IPS DF 19.7 (cell line): ENCODE measurements at places on chromosomes 6 and 20.

- DNase-seq, result no peak
Observed at GRCh38 chr6:167730441-167730840, 96.3 kb upstream of the AFDN start.

DNA sequence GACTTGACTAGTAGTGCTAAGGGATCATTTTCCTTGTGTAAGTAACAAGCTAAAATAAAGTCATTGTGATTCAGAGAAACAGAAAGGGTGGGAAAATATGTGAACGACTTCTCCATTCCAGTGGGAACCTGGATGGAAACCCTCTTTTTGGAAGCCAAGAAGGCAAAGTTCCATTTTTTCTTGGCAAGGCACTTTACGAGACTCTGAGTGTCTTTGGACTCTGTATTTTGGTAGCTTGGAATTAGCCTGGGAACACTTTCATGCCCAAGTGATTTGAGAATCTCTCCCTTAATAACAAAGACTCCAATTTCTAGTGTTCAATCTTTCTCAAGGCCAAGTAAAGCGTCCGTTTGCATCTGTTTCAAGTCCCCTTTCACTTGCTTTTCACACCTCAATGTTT is 100.5 kb upstream of the SASH1 start:
- no peak for DNase-seq

GRCh38 chr20:62557999-62558408 is 82.2 kb upstream of the GATA5 start:
- DNase-seq, result no peak

GRCh38 chr6:7107578-7108195 is at the start of gene RREB1:
RREB1 (plus strand) TSS chr6:7107961; CDS start chr6:7181912, 73,951 bp downstream.
- no peak for DNase-seq

GRCh38 chr20:24702501-24703283 is 233.3 kb downstream of the SYNDIG1 start:
- DNase-seq, result no peak

DNA sequence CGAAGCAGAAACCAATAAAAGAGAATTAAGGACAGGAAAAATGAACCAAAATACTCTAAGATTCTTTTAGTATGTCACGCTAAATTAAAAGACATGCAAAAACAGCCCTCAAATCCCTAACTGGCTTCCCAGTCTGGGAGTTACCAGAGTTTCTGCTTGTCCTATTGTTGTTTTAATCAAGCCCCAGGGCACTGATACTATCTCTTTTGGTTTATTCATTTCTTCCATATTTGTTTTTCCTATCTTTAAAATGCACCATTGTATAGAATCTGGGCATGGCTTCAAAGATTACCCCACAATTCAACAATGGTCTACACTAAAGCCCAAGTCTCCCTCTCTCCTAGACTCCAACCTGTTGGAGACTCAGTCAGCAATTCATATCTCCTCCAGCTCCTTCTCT is 169.1 kb downstream of the MYLK4 start:
- DNase-seq, result no peak

DNA sequence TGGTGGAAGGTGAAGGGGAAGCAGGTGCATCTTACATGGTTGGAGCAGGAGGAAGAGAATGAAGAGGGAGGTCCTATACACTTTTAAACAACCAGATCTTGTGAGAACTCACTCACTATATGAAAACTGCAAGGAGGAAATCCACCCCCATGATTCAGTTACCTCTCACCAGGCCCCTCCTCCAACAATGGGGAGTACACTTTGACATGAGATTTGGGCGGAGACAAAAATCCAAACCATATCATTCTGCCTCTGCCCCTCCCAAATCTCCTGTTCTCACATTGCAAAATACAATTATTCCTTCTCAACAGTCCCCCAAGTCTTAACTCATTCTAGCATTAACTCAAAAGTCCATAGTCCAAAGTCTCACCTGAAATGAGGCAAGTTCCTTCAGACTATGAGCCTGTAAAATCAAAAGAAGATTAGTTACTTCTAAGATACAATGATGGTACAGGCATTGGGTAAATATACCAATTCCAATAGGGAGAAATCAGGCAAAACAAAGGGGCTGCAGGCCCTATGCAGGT is 60.5 kb downstream of the EDN1 start:
- no peak for DNase-seq

DNA sequence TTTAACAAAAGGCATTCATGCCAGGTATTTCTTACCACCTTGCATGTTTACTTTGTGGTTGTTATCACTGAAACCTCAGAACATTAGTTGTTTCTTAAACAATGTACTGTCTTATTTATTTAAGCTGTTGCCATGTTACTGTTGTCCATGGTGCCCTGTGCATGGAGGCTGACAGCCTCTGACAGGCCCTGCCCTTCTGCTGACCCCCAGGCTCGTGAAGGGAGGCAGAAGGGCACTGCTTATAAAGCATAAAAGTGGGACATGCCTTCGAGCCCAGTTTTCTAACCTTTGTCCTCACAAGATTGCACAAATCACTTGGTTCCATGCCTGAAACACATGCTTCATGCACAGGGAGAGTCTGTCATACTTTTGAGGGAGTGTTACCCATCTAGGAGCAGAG is 46.7 kb upstream of the CLIC5 start:
- no peak for DNase-seq

DNA sequence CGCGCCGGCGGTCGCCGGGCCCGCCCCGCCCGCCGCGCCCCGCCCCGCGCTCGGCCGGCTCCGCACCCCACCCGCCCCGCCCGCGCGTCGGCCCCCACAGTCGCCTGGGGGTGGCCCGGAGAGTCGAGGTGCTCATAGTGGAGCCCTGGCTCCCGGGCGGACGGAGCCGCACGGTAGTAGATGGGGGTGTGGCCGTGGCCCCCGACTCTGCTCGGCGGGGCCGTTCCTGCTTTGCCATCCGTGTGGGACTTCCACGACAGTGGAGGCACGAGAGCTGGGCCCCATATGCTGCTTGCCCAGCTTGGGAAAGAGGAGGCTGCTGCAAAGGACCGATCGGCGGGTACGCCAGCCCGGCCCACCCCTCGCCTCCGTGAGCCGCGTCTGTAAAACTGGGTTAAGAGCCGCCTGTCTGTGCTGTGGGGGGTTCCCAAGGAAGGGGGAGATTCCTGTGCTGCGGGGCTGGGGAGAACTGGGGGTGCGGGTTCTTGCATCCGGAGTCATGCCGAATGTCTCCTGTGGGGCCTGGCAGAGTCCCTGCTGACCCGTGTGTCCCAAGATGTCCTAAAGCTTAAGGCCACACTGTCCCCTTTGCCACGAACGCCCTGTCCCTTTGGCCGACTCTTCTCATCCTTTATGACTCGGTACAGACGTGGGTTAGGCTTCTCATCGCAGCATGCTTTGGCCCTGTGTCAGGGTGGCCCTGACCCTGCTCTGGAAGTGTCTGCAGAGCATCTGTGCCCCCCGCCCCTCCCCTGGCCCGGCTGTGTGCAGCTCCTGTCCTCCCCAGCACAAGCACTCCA is at the start of gene OPRL1:
Gene OPRL1 (plus strand): TSS at position 70 of the 800 bp plus-strand sequence. CDS start 12,639 bp downstream, outside the sequence.
- DNase-seq, result no peak

GRCh38 chr20:6711951-6712649 is 55.4 kb upstream of the BMP2 start:
- DNase-seq, result no peak

GRCh38 chr6:62288974-62289373 is 2.9 kb upstream of the KHDRBS2 start:
- no peak for DNase-seq

DNA sequence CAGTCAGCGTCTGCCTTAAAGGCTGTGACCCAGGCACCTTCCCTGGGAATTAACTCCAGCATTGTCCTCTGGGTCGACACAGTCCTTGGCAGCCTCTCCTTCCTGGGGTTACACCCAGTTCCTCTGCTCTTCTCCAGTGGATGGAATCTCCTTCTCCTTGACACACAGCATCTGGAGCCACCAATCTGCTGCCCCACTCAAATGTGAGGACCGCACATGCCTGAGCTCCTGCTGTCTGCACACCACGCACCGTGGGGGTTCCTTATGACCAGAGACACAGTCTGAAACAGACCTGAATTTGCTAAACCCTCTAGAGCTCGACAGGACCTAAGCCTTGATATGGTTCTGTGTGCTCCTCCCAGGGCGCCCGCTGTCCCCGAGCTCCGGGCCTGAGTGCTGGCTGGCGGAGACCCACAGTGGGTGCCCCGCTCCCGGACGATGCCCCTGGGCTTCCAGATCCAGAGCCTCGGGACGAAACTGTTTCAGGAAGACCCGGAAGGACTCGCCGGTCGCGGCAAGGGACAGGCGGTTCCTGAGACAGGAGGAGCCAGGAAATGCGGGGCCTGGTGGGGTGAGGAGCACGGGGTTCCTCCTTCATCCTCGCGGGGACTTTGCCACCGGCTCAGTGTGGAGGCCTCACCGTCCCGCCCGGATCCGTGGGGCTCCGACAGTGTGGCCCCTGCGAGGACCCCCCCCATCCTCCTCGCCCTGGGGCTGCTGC is 2.5 kb upstream of the RAET1G start:
- DNase-seq, result no peak

DNA sequence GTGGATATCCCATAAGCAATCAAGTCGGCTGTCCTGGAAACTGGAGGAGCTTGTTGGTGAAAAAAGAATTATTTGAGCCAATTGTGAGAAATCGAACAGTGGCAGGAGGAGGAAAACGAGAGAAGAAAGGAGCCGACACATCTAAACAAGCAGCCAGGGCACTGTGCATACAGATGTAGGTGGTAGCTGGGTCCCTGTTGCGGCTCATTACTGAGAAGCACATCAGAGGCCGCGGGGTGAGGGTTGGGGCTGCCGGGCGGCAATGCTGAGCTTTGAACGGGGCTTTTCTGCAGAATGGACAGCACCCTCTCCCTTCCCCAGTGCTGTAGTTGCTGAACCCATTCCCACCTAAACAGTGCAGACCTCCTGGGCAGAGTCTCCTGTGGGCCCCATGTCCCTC is 4.1 kb upstream of the LEMD2 start:
- no peak for DNase-seq

DNA sequence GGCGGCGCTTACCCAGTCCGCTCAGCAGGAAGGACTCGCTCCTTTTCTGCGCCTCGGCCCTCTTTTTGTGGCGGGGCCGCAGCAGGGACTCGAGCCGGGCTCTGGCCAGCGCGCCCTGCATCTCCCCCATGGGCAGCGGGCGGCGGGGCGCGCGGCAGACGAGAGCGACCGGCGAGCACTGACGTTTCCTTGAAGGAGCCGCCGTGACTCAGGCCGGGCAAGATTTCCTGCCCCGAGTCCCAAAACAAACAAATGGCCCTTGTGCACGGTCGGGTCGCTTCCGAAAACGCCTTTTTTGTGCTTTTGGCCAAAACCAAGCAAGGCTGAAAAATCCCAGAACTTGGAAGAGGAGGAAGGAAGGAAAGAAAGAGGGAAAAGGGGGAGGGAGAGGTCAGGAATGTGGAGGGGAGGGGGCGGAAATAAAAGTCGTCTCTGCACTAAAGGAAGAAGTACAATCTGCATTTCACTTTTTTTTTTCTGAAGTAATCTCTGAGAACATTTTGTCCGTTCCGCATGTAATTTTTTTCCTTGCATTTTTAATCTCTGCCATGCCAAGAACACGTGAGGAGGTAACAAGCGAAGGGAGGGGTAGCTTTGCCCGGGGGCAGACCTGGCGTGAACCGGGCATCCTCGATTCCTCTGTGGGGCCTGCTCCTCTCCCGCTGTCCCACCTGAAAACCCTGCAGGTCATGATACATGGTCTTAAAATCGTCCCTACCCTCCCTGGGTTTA is 123.3 kb upstream of the SLC2A12 start:
- DNase-seq, result no peak

DNA sequence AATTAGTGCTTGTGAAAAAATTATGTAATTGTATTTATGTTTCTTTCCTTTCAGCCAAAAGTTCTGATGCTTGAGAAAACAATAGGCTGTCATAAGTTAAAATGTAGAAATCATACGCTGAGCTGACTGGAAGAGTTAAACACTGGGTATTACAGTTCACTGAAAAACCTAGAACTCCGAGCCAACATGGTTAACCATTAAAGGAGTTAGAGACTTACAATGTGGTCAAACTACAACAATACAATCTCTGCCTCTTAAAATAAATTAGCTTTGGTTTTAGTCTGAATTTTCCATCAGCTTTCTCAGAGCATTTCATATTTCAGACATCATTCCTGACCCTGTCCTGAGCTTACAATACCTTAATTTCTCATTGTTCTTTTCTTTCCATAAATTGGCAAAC is 91.0 kb downstream of the COL12A1 start:
- DNase-seq, result no peak

GRCh38 chr6:124530926-124531325 is 431.3 kb upstream of the RNF217 start:
- DNase-seq, result no peak

GRCh38 chr20:50009521-50010454 is 27.0 kb downstream of the SNAI1 start:
- no peak for DNase-seq

DNA sequence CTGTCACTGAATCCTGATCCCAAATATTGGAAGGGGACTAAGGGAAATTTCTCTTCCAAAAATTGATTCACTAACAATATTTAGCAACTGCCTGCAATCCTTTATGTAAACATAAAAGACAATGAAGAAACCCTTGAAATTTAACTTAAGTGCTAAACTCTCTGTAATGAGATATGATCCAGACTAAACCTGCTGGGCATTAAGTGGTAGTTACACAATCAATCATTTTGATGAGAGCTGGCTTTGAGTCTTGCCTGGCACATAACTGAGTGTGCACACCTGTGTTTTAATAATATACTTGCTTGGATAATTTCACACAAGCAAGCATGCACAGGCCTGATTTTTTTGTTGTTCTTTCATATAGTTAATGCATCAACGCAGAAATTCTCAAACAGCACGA is 9.8 kb upstream of the ZFP64 start:
- no peak for DNase-seq

- DNase-seq, result no peak
Observed at GRCh38 chr6:108944071-108944470, 95.8 kb downstream of the ARMC2 start.

GRCh38 chr20:2022163-2022562 is 28.3 kb upstream of the PDYN start:
- DNase-seq, result no peak

DNA sequence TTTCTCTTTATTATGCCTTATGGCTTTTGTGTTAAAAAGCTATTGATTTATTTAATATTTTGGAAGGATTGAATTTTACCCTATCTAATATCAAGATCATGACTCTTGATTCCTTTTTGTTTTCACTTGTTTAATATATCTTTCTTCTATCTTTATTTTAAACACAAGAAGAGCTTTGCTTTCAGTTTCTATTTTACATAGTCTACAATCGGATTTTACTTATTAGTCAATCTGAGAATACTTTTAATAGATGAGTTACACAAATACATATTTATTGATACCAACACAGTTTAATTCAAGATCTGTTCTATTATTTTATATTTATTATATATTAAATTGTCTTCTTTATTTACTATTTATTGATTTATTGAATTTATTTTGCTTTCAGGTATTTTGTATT is 218.8 kb downstream of the ESR1 start:
- DNase-seq, result no peak

- DNase-seq, result no peak
Observed at GRCh38 chr6:129583866-129584265, 126.1 kb downstream of the ARHGAP18 start.

DNA sequence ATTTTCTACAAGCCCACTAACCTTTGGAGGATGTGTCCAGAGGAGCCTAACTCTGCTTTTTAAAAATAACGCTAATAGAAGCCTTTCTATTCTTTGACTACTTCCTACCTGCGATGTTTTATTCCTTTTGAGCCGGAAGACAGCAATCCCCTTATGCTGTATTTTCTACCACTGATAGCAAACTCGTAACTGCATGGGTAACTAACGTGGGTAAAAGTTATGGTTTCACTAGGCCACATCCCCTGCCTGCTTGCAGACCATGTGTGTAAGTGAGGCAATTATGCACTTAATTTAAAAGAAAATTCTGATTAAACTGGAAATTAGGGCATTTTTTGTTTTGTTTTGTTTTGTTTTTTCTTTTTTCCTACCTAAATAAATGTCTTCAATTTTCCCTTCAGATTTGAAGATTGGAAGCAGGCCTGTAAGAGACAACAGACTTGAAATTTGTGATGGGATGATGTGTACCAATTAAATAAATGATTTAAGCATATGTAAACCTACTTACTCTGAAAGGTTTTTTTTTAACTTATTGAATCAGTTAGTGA is 931 bp downstream of the UFL1 start:
- DNase-seq, result no peak
